ENCODE measurements at places on chromosomes 16 and 17.

DNA sequence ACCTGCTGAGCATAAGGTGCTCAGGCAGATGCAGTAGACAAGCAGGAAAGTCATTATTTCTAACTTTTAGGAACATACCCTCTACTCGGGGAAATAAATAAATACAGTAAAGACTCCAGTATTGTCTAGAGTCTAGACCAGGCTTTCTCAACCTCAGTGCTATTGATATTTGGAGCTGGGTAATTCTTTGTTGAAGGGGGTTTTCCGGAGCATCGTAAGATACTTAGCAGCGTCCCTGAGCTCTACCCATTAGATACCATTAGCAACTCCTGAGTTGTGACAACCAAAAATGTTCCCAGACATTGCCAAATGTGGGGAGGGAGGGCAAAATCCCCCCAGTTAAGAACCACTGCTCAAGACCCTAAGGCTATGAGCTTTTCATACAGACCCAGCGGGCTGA, 21.1 kb downstream of the EPOP start:
- no peak for DNase-seq

- no peak for DNase-seq
Measured at GRCh38 chr17:66477615-66478283, 175.3 kb downstream of the PRKCA start.

DNA sequence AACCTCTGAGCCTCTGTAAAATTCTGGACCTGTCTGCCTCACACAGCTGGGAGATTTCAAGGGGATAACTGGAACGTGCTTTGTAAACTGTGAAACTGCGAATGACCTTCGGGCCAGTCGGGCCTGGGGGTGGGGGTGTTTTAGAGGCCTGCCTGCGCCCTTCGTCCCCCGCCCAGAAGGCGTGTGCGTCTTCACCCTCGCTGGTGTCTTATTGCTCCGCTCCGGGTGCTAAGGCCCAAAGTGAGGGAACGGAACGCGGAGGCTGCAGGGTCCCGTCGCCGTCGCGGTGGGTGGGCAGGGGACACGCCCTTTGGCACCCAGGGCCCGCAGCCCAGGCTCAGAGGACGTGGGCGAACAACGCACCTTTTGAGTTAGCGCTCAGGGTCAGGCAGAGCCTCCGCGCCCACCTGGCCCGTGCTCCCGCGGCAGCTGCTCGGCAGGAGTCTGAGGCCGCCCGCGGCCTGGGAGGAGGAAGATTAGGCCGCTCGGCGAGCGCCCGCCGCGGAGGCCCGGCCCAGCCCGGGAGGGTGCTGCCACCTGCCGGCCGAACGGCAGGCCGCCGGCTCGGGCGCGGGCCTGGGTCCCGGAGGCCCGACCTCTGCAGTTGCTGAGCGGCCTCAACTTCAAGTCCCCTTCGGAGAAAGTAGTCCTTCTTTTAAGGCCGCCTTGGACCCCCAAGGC, 29.7 kb downstream of the DCAKD start:
- peak; percentile 59 for DNase-seq

DNA sequence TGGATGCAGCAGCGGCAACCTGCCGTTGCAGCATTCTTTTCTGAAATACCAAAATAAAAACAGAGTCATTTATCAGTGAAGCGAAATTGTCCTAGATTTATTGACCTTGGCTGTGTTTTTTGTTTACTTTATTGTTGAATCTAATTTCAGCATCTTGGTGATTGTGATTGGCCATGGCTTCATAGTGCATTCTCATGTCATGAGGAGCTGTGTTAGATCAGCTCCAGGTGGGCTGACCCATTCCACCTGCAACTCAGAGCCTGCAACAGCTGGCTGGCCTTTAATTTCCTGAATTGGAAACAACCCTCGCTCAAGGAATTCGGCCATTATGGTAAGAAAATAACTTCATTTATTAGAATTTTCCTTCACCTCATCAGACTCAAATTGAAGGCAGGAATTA, 16.4 kb downstream of the KRT24 start:
- DNase-seq, result no peak

- DNase-seq, result no peak
Measured at GRCh38 chr16:19657831-19658230, 60.2 kb downstream of the KNOP1 start.

DNA sequence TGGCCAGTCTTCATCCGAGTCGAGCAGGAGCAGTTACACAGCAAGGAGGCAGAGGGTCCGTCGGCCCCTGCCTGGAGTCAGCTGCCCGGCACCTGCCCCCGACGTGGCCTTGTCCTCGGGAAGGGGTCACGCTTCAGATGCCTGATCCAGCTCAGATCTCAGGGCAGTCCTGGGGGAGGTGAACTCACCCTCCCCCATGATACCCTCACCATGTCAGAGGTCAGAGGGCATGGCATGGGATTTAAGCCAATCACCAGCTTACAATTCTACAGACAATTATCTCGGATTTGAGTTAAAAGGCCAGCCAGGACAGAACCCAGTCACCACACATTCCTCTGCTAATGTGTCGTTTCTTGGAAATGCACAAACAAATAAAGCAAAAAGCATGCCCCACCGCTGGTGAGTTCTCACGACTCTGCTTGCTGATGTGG, 211.3 kb downstream of the FOXL1 start:
- DNase-seq, result no peak

GRCh38 chr17:18259621-18260331, 686 bp upstream of the MIEF2 start:
- no peak for DNase-seq

GRCh38 chr16:7571366-7571765, 238.7 kb downstream of the RBFOX1 start:
- DNase-seq, result no peak

- DNase-seq, result no peak
Measured at GRCh38 chr16:29820730-29821642, 724 bp downstream of the MVP start.

GRCh38 chr17:2885733-2886132, 89.5 kb downstream of the RAP1GAP2 start:
- DNase-seq, result no peak

GRCh38 chr17:9772658-9773057, 18.7 kb downstream of the DHRS7C start:
- DNase-seq, result no peak

DNA sequence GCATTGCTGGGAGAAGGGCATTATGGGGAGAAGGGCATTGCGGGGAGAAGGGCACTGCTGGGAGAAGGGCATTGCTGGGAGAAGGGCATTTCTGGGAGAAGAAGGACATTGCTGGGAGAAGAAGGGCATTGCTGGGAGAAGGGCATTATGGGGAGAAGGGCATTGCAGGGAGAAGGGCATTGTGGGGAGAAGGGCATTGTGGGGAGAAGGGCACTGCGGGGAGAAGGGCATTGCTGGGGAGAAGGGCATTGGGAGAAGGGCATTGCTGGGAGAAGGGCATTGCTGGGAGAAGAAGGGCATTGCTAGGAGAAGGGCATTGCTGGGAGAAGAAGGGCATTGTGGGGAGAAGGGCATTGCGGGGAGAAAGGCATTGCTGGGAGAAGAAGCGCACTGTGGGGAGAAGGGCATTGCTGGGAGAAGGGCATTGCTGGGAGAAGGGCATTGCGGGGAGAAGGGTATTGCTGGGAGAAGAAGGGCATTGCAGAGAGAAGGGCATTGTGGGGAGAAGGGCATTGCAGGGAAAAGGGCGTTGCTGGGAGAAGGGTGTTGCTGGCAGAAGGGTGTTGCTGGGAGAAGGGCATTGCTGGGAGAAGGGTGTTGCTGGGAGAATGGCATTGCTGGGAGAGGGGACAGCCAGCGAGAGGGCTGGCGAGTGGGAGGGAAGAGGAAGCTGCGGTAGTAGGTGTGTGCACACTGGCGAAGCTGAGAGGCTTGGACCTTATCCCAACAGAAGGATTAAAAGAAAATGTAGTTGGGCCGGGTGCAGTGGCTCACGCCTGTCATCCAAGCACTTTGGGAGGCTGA, 4.6 kb upstream of the PYDC1 start:
- DNase-seq, result no peak

GRCh38 chr16:86205521-86206245, 304.6 kb upstream of the FOXF1 start:
- DNase-seq, result no peak

- DNase-seq, result no peak
Measured at GRCh38 chr16:2956579-2956956, 7.5 kb upstream of the KREMEN2 start.

DNA sequence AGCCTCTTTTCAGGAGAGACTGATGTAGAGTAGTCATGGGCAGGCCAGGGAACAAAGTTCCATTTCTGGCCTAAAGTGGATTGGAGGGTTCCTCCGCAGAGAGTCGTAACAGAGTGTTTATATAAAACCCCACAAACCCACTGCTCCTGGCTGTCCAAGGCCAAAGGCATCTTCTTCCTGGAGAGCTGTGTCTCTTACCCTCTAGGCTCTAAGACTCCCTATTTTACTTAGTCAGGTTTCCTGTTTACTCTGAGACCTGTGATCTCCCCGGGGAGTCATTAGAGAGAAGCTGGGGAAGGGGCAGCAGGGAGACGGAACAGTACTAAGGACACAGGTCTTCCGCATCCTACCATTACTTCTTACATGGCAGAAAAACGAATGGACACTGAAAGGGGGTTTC, 69.5 kb downstream of the HIC1 start:
- DNase-seq, result no peak

DNA sequence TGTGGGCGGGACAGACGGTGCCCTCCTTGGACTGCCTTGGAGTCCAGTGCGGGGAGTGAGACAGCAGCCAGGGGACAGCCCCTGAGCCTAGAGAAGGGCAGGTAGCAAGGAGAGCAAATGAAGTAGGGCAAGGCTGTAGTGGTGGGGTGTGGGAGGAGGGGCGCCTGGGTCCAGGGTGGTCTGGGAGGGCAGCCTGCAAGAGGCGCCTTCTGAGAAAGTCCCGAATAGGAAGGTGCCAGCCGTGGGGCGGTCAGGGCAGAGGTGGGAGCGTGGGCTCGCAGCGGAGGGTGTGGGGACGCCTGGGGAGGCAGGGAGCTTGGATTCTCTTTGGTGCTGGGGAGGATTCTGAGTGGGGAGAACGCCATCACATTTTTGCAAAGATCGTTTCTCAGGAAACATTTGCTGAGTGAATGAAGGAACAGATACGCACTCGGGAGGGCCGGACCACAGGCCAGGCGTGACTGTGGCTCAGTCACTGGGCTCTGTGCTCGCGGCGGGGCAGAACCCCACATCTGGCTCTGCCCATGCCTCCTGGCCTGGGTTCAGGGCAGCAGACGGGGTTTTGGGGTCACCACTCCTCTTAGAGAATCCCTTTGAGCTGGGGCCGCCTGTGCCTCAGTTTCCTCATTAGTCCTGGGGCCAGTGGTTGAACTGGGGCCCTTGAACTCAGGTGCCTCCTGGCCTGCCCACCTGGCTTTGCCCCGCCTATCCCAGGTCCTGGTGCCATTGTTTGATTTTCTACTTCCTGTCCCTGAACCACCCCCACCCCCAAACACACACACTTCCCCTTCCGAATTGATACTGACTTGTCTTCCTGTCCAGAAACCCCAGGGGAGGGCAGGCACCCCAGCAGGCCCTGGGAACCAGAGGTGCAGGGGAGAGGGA, 4.2 kb downstream of the SNN start:
- DNase-seq, result peak; percentile 40

GRCh38 chr17:30393491-30393890, 14.8 kb downstream of the CPD start:
- no peak for DNase-seq

DNA sequence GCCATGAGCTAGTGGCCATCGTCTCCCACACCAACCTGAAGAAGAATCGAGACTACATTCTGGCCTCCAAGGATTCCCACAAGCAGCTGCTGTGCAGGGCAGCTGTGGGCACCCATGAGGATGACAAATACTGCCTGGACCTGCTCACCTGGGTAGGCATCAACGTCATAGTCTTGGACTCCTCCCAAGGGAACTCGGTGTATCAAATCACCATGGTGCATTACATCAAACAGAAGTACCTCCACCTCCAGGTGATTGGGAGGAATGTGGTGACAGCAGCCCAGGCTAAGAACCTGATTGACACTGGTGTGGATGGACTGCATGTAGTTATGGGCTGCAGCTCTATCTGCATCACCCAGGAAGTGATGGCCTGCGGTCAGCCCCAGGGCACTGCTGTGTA, 70.2 kb downstream of the GRIN2A start:
- no peak for DNase-seq

- DNase-seq, result no peak
Measured at GRCh38 chr16:48860341-48860740, 250.4 kb upstream of the N4BP1 start.

- DNase-seq, result no peak
Measured at GRCh38 chr16:78519896-78520295, 420.4 kb downstream of the WWOX start.

- no peak for DNase-seq
Measured at GRCh38 chr16:24975428-24975889, 39.7 kb downstream of the ARHGAP17 start.

GRCh38 chr16:84631886-84632285, 14.0 kb upstream of the COTL1 start:
- peak; percentile 12 for DNase-seq

DNA sequence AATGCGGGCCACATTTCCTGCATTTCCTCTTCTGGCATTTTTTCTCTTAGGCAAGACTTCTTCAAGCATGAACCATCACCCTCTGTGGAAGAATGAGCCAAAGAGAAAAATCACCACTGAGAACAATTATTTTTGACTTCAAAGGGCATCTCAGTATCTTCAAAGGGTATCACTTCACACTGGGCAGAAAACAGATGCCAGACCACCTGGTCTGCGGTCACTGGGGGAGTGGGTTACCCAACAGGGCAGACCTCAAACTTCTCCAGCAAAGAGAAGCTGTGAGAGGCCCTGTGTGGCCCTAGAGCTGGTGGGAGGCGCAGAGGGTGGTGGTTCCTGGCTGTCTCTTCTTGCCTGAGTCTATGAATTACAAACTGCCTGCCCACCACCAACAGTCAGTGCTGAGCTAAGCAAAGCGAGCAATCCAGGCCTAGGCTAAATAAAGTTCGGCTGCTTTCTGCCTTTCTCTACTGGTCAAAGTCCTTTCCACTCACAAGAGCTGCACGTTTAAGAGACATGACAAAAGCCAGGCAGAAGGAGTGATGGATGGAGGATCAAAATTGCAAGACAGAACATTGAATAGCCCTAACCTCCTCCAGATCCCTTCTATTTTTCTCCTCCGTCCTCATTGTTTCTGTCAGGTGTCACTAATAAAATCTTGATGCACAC, 602.7 kb upstream of the CDH5 start:
- DNase-seq, result no peak

- DNase-seq, result no peak
Measured at GRCh38 chr16:52709306-52709705, 162.4 kb upstream of the TOX3 start.

DNA sequence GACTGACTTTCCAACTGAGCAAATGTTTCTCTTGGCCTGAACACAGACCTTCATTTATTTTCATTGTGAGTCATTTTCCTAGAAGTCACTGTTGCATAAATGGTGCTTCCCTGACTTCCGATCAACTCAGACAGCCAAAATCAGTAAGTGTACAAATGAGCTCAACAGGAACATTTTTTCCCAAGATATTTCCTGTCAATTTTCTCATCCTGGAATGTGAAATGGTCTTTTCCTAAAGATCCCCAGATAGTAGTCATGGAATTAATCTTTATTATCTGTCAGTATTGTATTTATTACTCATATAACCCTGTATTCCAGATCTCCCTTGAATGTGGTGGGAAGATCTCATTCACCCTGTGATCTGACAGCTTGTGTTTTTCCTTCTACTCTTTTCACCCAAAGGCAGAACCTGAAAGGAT, 360.3 kb upstream of the KIF2B start:
- DNase-seq, result no peak
